ENCODE measurements at places on chromosomes 2 and 18. TPM values are rescaled to one million over a fixed set of nuclear protein-coding genes. Genes with fewer than 3 reads are reported as not detected.

GRCh38 chr2:5007596-5007995 lies 684.6 kb upstream of the SOX11 start:
- H3K27ac ChIP-seq, result no peak overlapping the region
- H3K4me1 ChIP-seq, result no peaks in the 10 kb centered on the region
- no peaks in the 10 kb centered on the region for H3K36me3 ChIP-seq
- DNase-seq, result no peak
- H3K27me3 ChIP-seq, result no peaks in the 10 kb centered on the region

GRCh38 chr2:137031731-137032130 lies 266.4 kb downstream of the THSD7B start:
- no peak overlapping the region for H3K27ac ChIP-seq
- no peaks in the 10 kb centered on the region for H3K4me1 ChIP-seq
- no peak overlapping the region for H3K4me3 ChIP-seq
- no peak for DNase-seq

DNA sequence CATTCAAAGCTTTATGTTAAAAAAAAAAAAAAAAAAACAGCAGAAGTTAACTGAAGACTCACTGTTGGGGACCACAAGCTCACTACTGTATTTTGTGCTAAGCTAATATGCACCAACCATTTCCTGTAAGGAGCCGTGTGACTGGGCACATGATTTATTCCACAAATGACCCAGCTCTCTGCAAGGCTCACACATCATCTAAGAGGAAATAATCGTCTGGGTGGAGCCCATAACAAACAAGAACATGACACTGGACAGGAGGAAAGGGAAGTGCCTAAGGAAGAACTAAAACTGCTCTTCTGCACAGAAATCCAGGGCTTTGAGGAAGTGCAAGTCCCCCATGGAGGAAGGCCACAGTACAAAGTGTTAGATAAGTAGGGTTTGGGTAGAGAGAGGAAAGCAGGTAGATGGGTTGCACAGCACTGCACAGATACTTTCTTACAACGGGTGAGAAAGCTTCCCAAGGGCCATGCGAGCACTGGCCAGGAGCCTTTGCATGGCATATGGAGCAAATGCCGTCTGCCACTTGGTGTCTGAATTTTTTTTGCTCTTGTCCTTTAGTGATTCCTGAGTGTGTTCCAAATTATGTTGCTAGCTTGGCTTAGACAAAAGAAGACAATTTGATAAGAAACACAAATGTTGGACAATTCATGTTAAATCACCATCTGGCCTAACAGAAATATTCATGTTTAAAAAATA lies 24.4 kb downstream of the NFE2L2 start:
- H3K27ac ChIP-seq, result peak overlapping the region; percentile 94
- H3K36me3 ChIP-seq, result no peaks in the 10 kb centered on the region
- peak; percentile 48 for DNase-seq
- H3K4me1 ChIP-seq, result peaks cover 51% of the 10 kb centered on the region
- H3K4me3 ChIP-seq, result no peak overlapping the region
- H3K27me3 ChIP-seq, result no peaks in the 10 kb centered on the region

RGPD3 gene
- 0.10 TPM for total RNA-seq

DNA sequence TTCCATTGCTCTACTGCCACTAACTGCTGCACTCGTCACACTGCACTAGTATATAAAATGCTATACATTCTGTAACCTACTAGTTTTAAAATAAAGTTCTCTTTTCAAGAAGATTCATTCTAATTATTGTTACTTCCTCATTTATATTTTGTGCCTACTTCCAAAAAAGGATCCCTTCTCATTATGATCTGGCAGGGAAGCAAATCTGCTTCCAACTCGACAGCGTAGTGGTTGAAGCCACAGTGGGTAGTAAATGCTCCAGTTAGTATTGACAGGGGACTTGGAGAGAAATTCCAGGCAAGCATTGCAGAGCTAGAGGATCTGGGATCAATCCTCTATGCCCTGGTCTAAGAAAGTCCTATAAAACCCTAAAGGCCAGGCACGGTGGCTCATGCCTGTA lies 53.3 kb upstream of the AP1S3 start:
- H3K27me3 ChIP-seq, result no peaks in the 10 kb centered on the region
- H3K4me1 ChIP-seq, result no peaks in the 10 kb centered on the region
- H3K27ac ChIP-seq, result no peak overlapping the region
- peaks cover 25% of the 10 kb centered on the region for H3K36me3 ChIP-seq

DNA sequence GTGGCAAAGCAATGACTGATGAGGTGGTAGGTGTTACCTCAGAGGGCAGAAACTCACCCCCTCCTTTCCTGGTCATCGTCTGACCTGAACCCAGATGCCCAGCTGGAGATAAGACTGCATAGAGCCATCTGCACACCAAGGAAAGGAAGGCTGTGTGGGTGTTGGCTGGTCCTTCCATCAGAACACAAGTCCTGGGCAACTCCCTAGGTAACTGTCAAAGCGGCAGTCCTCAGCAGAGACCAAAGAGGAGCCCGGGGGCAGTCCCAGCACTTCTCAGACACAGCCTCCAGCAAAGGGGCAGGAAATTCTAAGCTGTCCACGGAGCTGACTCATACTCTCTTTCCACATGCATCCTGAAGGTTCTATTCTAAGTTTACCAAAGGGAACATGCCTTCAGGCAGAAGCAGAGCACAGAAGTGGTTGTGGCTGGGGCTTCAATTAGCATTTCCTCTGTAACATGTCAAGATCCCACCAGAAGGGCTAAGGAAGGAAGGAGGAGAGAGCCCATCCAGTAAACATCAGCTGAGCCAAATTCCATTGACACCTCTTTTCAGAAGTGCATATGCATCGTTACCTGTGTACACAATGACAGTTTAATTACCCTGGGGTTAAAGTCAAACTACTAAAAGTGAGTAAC lies 54.7 kb downstream of the SPRED2 start:
- DNase-seq, result peak; percentile 82
- no peaks in the 10 kb centered on the region for H3K36me3 ChIP-seq
- no peak overlapping the region for H3K4me3 ChIP-seq
- no peaks in the 10 kb centered on the region for H3K27me3 ChIP-seq

DNA sequence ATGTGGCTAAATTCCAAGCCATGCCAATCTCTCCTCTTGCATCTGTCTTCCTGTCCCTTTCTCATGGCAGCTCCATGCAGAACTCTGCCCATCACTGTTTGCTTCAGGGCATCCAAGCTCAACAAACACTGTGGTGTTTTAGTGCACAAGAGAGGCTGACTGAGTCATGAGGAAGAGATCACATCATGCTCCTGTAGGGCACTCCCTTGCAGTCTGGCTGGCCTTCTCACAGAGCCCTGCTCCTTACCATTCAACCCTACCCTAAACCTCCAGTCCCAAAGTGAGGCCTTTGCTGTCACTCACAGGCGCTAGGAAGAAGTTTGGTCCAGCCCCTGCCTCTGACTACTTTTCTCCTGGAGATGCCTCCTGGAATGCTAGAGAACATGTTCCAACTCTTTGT lies 194.0 kb downstream of the LRATD1 start:
- no peaks in the 10 kb centered on the region for H3K4me1 ChIP-seq
- H3K36me3 ChIP-seq, result no peaks in the 10 kb centered on the region
- H3K4me3 ChIP-seq, result no peak overlapping the region
- H3K27me3 ChIP-seq, result no peaks in the 10 kb centered on the region
- no peak overlapping the region for H3K27ac ChIP-seq

ITPRIPL1 gene
- total RNA-seq, result 0.10 TPM

DNA sequence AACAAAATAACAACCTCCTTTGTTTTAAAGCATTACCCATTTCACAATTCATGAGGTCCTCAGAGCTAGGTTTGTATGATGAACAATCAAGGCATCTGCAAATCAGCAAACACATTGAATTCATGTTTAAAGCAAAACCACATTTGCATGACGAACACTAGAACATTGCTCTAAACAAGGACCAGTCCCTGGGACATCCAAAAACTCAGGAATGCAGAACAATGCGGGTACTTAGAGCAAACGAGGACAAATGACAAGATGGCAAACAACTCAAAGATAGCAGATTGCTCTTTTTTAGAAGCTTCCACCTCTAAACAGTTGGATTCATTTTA lies 45.7 kb upstream of the RALBP1 start:
- H3K36me3 ChIP-seq, result no peaks in the 10 kb centered on the region
- no peaks in the 10 kb centered on the region for H3K27me3 ChIP-seq
- DNase-seq, result no peak
- no peak overlapping the region for H3K4me3 ChIP-seq

DNA sequence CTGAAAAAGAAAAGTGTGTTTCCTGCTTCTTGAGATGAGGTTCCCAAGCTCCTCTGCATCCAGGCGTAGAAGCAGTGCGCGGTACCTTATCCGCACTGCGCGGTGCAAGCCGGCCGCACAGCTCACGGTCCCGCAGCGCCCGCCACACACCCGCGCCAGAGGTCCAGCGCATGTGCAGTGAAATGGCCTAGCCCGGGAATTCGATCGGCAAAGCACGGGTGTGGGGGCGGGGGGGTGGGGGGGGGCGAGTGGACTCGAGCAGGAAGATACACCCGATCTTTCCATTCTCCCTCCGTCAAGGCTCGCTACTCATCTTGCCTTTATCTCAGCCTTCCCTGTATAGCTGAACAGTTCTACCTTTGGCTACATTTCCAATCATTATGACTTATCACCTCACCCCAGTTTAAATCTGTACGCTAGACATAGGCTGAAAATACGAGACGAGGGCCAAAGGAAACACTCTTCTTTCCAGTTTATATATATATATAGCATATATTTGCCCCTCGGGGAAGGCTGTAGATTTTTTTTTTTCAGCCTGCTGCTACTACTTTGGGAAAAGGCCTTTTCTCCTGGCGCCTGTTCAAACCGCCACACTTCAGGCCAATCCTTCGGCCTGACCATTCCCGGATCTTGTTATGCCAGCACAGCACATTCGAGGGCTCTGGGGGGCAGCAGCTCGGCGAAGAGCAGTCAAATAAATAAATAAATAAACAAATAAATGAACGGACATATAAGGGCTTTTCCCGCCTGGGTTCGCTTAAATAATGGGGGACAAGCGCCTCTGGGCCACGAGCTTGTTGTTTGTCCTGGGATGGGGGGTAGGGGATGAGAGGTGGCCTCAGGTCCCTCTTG lies 10.4 kb downstream of the HOXD8 start:
- no peak overlapping the region for H3K27ac ChIP-seq
- peak overlapping the region; percentile 45 for H3K4me3 ChIP-seq
- H3K4me1 ChIP-seq, result peaks cover 8% of the 10 kb centered on the region
- no peaks in the 10 kb centered on the region for H3K36me3 ChIP-seq
- no peak for DNase-seq
- H3K27me3 ChIP-seq, result peaks cover 81% of the 10 kb centered on the region

CYTIP gene
- 0.16 TPM for total RNA-seq

PREB gene
- total RNA-seq, result 48.9 TPM

DNAH6 gene
- 0.20 TPM for total RNA-seq

GRCh38 chr18:36203360-36203895 lies 16.1 kb downstream of the MOCOS start:
- no peak overlapping the region for H3K27ac ChIP-seq
- DNase-seq, result no peak
- no peak overlapping the region for H3K4me3 ChIP-seq
- H3K27me3 ChIP-seq, result no peaks in the 10 kb centered on the region
- no peaks in the 10 kb centered on the region for H3K36me3 ChIP-seq

PRSS56 gene
- total RNA-seq, result not detected

GRCh38 chr18:60019463-60019840 lies 119.7 kb downstream of the PMAIP1 start:
- no peaks in the 10 kb centered on the region for H3K27me3 ChIP-seq
- H3K27ac ChIP-seq, result no peak overlapping the region
- peaks cover 15% of the 10 kb centered on the region for H3K4me1 ChIP-seq
- H3K4me3 ChIP-seq, result no peak overlapping the region

GRCh38 chr2:118667348-118667747 lies 180.1 kb downstream of the EN1 start:
- H3K27ac ChIP-seq, result peak overlapping the region; percentile 99
- H3K36me3 ChIP-seq, result no peaks in the 10 kb centered on the region
- H3K4me3 ChIP-seq, result no peak overlapping the region
- H3K27me3 ChIP-seq, result no peaks in the 10 kb centered on the region

GRCh38 chr2:189444322-189444721 lies 3.0 kb downstream of the WDR75 start:
- H3K27ac ChIP-seq, result no peak overlapping the region
- no peaks in the 10 kb centered on the region for H3K27me3 ChIP-seq
- H3K4me3 ChIP-seq, result no peak overlapping the region
- H3K4me1 ChIP-seq, result peaks cover 13% of the 10 kb centered on the region
- H3K36me3 ChIP-seq, result peaks cover 23% of the 10 kb centered on the region
- DNase-seq, result no peak

DNA sequence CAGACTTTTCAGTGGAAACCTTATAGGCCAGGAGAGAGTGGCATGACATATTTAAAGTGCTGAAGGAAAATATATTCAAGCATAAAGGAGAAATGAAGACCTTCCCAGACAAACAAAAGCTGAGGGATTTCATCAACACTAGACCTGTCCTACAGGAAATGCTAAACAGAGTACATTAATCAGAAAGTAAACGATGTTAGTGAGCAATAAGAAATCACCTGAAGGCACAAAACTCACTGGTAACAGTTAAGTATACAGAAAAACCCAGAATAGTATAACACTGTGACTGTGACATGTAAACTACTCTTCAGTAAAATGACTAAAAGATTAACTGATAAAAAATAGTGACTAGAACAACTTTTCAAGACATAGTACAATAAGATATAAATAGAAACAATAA lies 87.4 kb downstream of the ATP8B1 start:
- H3K36me3 ChIP-seq, result no peaks in the 10 kb centered on the region
- no peaks in the 10 kb centered on the region for H3K27me3 ChIP-seq
- DNase-seq, result no peak
- no peak overlapping the region for H3K27ac ChIP-seq

DNA sequence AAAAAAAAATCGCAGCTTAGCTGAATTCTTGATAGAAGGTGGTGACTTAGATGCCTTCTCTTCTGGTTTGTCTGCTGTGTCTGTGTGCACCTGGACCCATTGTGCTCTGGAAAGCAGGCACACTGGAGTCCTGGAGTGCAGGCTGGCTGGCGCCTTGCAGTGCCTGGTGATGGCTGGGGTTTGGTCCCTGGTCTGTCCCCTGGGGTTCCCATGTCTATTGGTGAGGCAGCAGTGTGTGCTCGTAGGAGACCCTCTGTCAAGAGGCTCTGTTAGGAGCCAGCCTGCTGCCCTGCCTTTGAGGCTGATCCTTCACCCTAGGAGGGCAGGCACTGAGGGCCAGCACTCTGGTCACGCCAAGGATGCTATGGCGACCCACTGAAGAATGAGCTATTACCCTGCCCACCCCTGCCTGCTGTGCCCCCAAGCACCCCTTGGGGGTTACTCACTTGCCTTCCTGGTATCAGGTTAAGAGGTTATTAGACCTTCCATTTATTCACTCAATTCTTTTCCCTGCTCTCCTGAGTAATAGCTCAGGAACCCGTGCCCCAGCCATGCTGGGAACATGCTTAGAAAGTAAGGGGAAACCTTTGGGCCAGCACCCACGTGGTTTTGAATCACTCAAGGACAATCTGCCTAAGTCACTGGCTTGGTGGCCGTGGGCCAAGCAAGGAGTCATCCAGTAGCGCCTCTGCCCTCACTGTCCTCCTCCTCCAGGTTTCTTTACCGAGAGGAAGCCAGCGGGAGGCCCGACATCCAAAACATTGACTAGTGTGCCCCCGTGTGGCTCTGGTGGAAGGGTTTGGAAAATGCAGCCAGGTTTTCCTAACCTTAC lies 284.5 kb downstream of the PRKCE start:
- H3K36me3 ChIP-seq, result no peaks in the 10 kb centered on the region
- H3K27me3 ChIP-seq, result no peaks in the 10 kb centered on the region
- H3K27ac ChIP-seq, result peak overlapping the region; percentile 52
- H3K4me3 ChIP-seq, result no peak overlapping the region
- H3K4me1 ChIP-seq, result peaks cover 23% of the 10 kb centered on the region

LHCGR gene
- not detected for total RNA-seq

PDCD1 gene
- total RNA-seq, result not detected
